ENCODE measurements at places on chromosomes 2 and 18. TPM values are rescaled to one million over a fixed set of nuclear protein-coding genes. Genes with fewer than 3 reads are reported as not detected.

GRCh38 chr18:2935438-2936192 lies 77.3 kb downstream of the LPIN2 start:
- no peak for DNase-seq

DNA sequence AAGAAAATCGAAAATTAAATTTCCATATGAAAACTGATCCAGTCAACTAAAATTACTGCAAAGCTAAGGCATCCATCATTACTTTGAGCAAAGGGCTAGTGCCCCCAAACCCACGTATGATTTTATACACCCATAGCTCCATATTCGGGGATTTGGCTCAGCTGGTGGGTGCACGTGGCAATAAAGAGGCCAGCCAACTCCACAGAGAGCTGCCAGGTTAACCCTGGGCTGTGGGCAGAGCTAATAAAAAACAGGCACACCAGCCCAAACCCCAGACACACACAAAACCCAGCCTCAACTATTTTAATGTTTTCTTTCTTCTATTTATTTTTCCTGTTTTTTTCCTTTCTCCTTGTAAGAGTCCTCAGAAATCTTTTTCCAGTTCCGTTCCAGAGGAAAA lies 151.3 kb upstream of the SOX11 start:
- no peak for DNase-seq

GRCh38 chr2:10846110-10846861 lies 33.7 kb upstream of the PDIA6 start:
- no peak for DNase-seq

DNA sequence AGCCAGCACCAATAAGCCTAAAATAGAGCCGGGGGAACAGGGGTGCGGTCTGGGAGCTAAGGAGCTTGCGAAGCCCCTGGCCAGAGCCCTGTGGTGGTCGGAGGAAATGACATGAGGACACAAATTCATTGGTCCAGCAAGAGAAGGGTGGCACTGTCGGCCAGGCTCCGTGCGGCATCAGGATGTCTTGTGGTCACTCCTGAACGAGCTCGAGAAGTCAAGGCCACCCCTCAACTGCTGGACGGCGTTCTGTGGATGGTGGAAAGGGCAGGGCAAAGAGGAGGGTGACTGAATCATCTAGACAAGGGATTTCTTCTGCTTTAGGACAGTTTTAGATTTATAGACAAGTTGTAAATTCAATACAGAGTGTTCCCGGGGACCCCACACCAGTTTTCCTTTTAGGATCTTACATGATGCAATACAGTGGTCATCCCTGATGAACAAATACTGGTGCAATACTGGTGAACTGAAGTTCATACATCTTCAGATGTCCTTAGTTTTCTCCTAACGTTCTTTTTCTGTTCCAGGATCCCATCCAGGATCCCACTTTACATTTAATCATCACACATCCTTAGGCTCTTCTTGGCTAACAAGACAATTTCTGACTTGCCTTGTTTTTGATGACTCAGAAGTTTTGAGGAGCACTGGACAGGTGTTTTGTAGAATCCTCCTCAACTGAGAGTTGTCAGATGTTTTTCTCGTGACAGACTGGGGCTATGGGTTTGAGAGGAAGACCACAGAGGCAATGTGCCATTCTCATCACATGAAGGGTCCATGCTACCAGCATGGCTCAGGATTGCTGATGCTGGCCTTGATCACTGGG lies 13.2 kb downstream of the EDAR start:
- DNase-seq = no peak

GRCh38 chr2:241339839-241340630 lies 16.1 kb upstream of the FARP2 start:
- no peak for DNase-seq

Gene SLC9A4
- total RNA-seq = 0.11 TPM

Gene LOXL3
- total RNA-seq = 0.88 TPM

Gene IL1R1
- total RNA-seq = 0.22 TPM

Gene CIDEA
- total RNA-seq = not detected

Data from A673 (cell line).